ENCODE measurements at places on chromosomes 1 and 21. TPM values are rescaled to one million over a fixed set of nuclear protein-coding genes. Genes with fewer than 3 reads are reported as not detected.

- DNase-seq, result no peak
Measured at GRCh38 chr21:46128106-46128932, 27.1 kb downstream of the FTCD start.

DNA sequence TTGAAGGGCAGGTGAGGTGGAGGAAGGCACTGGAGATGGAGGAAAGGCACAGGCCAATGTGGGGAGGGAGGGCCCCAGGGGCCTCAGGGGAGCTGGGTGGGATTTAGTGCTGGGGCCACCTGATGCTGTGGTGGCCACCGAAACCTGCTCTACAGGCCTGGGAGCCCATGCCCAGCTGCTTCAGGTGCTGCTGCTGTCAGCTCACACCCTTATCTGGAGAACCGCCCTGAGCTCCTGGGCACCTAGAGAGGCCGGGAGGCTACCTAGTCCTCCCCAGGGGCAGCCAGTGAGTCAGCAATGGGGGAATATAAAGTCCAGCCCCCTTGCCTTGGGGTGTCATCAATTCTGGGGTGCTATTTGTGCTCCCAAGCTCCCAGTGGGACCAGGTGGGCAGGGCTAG is 12.2 kb downstream of the FAM131C start:
- peak; percentile 80 for DNase-seq

SPRR2F gene
- not detected for total RNA-seq

DNA sequence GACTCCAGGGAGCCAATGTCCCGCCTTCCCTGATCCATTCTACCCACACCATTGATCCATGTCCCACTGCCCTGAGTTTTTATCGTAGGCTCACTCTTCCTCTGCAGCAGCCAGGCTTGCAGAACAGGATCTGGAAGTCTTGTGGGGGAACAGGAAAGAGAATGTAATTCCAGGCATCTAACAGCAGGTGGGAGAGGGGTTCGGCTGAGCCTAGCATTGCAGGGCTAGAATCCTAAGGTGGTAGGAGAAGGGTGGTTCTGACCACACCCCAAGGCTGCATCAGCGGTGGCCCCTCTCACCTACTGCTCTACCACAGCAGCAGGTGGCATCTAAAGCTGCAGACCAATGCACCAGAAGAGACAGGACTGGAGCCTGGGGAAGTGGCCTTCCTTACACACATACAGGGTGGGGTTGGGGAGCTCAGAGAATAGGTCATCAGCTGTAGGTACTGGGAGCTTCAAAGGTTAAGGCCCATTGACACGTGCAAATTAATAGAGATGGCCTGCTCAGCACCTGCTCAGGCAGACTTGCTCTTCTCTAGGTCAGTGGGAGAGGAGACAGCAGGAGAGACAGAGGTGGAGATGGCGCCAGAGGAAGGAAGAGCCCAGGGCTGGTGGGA is 20.5 kb downstream of the KNCN start:
- DNase-seq, result no peak

DNA sequence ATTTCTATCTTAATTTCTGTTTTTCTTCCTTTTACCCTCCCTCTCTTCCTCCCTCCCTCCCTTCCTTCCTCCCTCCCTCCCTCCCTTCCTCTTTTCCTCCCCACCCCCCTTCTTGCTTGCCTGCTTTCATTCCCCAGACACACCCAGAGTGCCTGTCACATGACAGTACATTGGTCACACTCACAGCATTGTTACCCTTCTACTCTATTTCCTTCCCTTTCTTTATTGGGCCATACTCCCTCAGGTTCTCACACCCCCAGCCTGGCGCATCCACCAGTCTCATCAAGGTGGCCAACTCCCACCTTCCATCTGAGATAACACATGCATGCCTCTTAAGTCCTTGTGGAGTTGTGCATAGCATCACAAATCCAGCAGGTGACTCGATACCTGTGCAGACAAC is 10.9 kb downstream of the TMPRSS3 start:
- no peak for DNase-seq
